ENCODE measurements at places on chromosomes 13 and 19.

GRCh38 chr19:18311502-18312091 is 11.3 kb downstream of the LSM4 start:
- DNase-seq: no peak

GRCh38 chr19:41328157-41328841 is 18.3 kb downstream of the CCDC97 start:
- no peak for DNase-seq

- DNase-seq: no peak
Observed at GRCh38 chr19:15108145-15108844, 1.1 kb downstream of the SYDE1 start.

DNA sequence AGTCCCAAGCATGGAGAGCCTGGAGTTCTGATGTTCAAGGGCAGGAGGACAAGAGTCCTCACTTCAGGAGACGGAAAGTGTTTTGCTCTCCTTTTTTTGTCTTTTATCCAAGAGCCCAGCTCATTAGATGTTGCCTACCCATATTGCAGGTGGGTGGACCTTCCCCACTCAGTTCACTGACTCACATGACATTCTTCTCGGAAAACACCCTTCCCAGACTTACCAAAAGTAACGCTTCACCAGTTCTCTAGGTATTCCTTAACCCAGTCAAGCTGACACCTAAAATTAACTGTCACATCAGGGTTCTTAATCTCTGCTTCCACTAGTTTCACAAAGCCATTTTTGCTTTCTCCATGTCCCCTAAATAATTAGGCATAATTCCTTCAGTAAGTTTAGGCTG is 2215.4 kb upstream of the PCDH20 start:
- no peak for DNase-seq

- no peak for DNase-seq
Observed at GRCh38 chr13:44136696-44137268, 236.8 kb upstream of the SERP2 start.

DNA sequence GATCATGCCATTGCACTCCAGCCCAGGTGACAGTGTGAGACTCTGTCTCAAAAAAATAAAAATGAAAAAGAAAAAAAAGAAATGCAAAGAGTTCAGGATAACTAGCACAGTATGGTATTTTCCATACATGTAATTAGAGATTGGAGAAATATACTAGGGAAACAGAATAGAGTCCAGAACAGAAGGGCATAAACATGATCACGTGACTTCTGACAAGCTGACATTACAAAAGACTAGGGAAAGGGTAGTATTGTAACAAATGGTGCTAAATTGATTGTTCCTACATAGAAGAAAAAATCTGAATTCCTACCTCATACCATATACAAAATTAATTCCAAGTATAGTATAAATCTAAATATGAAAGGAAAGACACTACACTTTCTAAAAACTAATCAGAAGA is 1.3 kb upstream of the NLRP5 start:
- DNase-seq: no peak

DNA sequence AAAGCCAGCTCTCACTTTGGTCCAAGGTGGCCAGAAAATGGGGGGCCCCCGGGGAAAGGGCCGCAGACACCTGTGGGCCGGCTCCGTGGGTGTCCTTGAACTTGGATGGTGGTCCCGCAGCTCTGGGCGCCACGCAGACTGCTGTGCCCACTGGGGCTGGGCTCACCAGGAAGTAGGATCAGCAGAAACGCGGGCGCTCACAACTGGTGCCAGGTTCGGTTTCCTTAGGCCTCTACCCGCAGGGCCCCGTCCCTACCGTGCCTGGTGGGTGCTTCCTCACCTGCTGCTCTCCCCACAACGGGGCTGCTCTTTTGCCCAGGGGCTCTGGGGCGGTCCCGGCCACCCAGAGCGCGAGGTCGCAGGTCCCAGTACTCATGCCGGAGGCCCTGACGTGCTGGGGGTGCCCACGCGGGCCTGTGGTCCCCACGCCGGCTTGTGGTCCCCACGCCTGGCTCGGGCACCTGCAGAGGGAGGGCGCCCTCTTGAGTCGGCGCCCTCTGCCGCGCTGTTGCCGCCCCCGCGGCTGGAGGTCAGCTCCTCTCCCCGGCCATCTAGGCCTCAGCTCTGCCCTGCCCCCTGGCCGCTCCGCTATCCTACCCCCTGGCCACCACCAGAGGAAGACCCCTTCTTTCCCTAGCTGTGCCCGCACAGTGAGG is 1303.6 kb downstream of the UQCRFS1 start:
- no peak for DNase-seq

DNA sequence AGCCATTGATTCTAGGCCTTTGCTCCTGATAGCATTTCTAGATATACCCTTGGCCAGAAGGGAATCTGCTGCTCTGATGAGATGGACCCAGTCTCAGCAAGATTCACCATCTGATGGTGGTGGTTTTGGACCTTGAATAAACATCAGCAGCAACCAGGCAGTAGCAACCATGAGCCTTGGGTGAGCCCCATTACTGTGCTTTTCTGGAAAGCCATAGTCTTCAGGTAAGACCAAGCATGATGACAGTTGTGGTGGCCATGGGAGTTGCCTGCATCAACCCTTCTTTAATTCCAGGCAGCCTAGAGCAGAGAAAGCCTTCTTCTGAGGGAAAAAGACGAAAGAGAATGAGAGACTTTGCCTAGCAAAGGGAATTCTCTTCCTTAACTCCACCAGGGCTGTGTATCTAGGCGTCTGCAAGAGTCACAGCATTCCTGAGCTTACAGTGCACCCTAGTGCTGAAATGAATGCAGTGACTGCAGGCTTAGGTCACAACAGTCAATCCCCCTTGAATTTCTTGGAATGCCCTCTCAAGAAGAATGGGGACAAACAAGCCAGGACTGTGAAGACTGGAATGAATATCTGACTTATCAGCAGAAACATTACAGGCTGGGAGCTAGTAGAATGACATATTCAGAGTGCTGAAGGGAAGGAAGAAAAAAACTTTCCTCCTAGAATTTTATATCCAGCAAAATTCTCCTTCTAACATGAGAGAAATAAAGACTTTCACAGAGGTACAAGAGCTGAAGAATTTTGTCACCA is 942.4 kb upstream of the PCDH20 start:
- DNase-seq: no peak

GRCh38 chr13:45137526-45137925 is 17.2 kb downstream of the GTF2F2 start:
- no peak for DNase-seq

- no peak for DNase-seq
Observed at GRCh38 chr13:109725297-109725696, 61.1 kb downstream of the IRS2 start.

- no peak for DNase-seq
Observed at GRCh38 chr13:20848944-20849343, 53.6 kb downstream of the XPO4 start.
